ENCODE measurements at places on chromosomes 13 and 19.

- DNase-seq: no peak
These were observed 145.2 kb downstream of the GGACT start for GRCh38 chr13:100443278-100443997.

- no peak for DNase-seq
These were observed 7.9 kb downstream of the CD37 start for GRCh38 chr19:49343123-49343522.

- DNase-seq: peak; percentile 47
These were observed 673 bp downstream of the SPATA13 start for GRCh38 chr13:24161010-24161775.

- no peak for DNase-seq
These were observed 737.1 kb upstream of the SLC10A2 start for GRCh38 chr13:103803349-103803748.

DNA sequence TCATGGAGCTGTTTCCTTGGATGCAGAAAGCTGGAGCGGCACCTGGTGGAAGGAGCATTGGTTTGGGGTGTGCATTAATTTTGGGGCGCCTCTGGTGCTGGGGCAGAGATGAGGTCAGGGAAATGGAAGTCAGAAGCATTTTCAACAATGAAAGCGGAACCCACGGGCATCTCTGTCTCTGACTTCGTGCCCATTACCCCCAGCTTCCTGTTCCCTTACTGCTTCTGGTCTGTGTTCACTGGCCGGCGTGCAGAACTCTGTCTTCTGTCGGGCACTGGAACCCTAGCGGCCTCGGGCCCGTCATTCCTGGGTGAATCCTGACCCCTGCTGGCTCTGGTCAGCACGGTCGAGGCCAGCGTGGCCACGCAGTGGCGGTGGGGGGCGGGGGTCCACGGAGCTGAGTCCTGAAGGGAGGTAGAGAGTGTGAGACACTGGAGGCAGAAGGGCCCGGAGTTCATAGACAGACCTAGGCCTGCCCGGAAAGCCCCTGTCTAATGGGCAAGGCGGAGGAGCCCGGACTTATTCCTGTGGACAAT is 7.9 kb upstream of the LINGO3 start:
- peak; percentile 76 for DNase-seq

DNA sequence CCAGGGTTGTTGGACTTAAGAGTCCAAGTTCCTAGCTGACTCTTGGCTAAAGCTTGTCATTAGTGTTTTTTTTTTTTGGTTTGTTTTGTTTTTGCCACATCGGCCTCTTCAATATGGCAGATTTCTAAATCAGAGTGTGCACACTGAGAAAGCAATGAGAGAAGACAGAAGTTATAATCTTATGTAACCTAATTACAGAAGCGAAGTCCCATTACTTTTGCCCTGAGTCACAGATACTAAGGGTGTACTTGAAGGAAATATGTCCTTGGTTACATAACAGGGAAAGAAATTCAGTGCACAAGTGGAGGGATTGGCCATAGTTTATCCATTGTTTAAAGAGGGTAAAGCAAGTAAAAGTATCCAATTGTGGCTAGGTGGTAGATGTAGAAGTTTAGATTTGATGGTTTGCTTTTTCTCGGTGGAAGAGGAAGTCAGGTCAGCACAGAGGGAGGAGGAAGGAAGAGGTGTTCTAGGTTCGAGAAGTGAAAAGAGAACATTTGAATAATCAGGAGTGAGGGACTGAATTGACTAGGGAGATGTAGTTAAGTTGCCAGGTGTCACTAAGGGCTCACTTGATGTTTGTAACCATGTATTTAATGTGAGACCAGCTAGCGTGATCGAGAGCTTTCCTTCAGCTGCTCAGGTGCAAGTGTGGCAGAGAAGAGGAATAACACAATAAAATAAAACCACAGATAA is 12.2 kb downstream of the GTF2F2 start:
- no peak for DNase-seq

GRCh38 chr13:27086599-27087265 is 84.9 kb downstream of the USP12 start:
- DNase-seq: no peak

GRCh38 chr13:106243011-106243565 is 292.4 kb downstream of the EFNB2 start:
- no peak for DNase-seq

DNA sequence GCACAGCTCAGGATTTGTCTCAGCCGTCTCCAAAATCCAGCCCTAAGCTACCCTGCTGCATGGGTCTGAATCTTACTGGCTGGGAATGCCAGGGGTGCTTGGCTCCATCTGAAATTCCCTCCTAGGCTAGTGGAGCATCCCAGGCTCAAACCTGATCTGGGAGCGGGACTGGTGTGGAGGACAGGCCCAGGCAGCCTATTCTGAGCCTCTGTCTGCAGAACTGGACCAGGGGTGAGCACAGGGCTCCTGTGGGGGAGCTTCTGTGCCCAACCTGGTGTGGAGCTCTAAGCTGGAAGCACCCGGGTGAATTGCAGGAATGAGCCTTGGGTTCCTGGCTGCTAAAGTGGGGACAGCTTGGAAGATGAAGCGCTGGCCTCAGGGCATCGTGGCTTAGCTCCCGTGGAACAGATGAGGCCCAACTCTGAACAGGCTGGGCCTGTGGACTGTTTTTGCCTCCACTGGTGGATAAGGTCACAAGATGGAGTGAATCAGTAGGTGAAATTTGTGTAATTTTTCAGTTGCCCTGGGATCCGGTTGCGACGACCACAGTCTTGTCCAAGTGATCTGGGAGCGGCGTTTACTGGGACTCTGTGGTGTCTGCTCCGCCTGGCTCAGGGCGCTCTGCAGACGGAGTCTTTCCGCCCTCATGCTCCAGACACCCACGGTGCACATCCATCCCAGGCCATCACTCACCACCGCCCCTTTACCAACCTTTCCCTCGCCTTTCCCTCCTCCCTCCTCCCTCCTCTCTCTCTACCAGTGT is 79.5 kb downstream of the TEX29 start:
- no peak for DNase-seq

DNA sequence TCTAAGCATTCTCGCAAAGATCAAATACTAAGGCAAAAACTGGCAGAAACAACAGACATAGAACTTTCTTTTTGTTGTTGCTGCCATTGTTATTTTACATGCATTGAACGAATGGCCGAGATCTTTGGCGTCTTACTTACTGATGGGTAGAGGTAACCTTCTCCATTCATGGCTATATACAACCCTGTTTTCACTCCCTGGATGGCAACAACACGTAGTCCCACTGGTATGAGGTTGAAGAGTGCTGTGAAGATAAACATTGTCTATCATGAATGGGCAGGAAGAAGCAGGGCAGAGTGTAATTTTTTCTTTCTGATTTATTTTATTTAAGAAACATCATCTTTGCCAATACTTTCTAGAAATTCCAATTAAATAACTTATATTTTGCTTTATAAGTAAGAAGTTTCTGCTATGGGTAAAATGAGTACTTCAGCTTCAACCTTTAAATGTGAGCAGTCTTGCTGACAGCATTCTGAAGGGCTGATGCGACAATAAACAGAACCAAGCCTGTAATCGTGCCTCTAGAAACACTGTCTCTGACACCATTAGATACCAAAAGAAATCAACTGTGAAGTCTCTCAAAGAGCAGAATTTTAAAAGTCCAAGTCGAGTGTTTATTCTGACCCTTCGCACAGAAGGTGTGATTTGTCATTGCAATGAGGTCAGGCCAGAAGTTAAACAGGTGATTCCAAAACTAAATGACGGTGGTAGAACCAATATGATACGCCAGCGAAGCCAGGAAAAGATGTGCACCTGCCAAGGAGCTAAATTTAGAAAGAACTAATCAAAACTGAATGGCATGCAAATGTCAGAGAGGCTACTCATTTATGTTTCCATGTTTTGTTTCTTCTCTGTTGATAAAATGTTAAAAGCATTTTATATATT is 416.4 kb downstream of the ITGBL1 start:
- no peak for DNase-seq

GRCh38 chr13:112967686-112968379 is 1.2 kb upstream of the MCF2L start:
- DNase-seq: no peak

- DNase-seq: peak; percentile 54
These were observed 28.4 kb downstream of the NFIX start for GRCh38 chr19:13023656-13024055.

GRCh38 chr19:12975221-12975741 is 5.9 kb downstream of the DAND5 start:
- no peak for DNase-seq

DNA sequence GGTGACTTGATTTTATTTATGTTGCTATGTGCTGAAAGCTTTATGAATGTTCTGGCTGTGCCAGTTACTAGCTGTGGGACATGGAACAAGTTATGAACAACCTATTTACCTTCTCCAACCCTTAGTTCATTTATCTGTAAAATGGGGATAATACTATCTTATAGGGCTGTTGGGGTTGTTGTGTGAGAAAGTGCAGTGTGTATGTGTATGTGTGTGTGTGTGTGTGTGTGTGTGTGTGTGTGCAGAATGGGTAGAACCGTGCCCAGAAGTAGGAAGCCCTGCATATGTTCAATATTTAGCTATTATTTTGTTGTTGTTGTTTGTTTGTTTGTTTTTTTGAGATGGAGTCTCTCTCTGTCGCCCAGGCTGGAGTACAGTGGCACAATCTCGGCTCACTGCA is 20.4 kb downstream of the ZSWIM9 start:
- no peak for DNase-seq
